IPS DF 19.7 (cell line): ENCODE measurements at places on chromosomes 13 and 19.

DNA sequence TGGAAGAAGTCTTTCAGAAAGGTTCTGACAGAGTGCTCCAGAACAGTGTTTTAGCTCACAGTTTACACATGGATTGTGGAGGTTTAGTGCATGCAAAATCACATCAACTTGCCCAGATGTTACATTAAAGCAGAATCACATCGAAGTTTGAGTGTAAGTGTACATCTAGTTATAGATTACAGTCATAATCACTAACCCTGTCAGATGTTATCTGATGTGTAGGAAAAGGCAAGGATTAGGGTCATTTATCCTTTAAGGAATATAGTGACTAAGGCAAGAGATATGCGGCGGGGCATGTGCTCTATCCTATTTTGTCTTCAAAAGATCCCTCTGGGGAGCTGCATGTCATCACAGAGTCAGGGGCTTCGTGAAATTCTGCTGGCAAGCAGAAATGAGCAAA lies 66.9 kb downstream of the CYSLTR2 start:
- no peak for DNase-seq

GRCh38 chr19:48394331-48395169 lies 1.1 kb downstream of the GRIN2D start:
- DNase-seq: no peak

DNA sequence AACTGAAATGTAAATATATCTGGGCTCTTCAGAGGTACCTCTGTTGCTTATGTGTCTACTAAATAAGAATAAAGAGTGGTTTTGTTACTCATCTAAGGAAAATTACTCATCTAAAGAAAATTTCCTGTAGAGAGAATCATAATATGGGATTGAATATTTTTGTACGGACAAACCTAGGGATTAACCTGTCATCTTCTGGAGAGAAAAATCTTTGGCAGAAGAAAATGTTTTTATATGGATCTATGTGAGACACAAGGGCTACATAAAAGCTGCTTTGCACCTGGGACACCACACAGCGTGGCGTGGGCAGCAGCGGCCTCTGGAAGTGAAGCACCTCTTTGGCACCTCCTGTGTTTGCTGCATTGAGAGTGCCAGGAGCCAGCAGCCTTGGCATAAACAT lies 242.9 kb upstream of the DACH1 start:
- DNase-seq: no peak

DNA sequence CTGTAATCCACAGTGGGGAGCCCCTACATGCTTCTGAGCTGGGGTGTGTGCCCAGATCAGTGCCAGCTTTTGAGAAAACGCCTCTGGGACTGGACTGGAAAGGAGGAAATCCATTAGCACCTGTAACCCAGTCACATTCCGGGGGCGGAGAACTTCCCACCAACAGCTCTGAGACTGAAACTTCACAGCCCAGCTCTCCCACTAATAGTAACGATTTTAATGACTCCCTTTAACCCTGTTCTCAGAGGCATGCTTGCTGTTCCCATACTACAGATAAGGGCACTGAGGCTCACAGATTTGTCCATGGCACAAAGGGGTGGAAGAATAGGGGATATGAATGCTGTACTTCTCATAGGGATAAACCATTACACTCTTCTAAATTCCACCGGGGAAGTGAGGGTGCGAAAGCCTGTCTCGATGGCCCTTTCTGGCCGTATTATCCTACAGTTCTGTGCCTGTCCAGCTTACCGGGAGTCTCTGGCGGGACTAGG lies 851 bp downstream of the FBXO46 start:
- no peak for DNase-seq

GRCh38 chr13:80145171-80145690 lies 195.7 kb downstream of the SPRY2 start:
- DNase-seq: no peak

DNA sequence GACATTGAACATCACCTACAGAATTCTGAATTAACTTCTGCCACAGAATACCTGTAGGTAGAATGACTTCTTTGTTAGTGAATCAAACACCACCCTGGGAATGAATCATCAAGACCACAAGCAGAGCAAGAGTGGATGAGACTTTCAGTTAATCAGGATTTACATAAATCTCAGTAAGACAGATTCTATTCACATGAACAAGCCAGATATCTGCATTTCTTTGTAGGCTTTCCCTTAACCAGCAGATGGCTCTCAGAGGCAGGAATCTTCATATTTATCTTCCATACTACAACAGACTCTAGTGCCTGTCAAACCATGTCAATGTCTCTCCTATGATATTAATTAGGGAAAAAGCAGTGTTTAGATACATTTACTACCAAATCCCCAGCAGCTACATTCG lies 412.1 kb downstream of the KLF12 start:
- DNase-seq: peak; percentile 45

DNA sequence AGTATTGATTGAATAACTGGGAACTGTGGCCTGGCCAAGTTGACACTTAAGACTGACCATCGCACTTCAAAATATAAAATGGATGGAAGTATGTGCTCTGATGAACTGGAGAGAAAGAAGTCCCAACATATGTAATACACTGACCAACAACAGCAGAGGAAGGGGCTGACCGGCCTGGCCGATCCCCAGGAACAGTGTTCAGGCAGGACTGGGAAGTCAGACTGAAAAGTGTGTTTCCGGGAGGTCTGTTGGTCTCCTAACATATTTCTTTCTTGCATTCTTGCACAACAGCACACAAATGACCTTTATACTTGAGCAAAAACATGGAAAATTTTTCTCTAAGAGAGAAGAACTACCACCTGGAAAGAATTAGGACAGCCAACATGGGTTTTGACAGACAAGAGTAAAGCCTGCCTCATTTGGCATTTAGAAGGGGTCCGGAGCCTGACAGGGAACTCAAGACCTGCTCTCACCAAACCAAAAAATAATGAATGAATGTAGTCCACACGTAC lies 297.8 kb downstream of the OXGR1 start:
- no peak for DNase-seq

DNA sequence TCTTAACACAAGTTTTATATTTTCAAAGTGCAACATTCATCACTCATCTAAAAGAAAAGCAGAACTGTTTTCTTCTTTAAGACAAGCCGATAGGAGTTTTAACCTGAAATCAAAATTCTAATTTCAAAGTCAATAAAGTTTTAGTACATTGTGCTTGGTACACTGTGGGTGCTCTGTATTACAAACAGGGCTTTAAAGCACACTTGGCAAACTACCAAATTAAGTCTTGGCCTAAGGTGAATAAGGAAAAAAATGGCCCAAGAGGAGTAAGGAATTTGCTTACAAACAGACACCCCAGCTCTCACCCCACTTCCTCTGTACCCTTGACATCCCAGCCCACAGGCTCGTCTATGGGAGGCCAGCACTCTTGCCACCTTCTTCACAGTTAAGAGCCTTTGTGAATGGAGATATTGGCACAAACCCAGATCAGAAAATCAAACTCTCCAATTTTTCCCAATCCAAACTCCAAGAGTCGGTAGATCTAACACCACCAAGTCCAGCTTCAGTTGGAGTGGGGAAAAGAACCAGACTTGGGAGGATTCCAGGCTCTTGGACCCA lies 66.0 kb downstream of the ABCC4 start:
- DNase-seq: no peak

- no peak for DNase-seq
Observed at GRCh38 chr19:17037966-17038500, 11.4 kb upstream of the CPAMD8 start.

GRCh38 chr13:46403851-46404732 lies 17.0 kb upstream of the RUBCNL start:
- no peak for DNase-seq

- no peak for DNase-seq
Observed at GRCh38 chr19:12224676-12225075, 61.8 kb downstream of the ZNF136 start.

DNA sequence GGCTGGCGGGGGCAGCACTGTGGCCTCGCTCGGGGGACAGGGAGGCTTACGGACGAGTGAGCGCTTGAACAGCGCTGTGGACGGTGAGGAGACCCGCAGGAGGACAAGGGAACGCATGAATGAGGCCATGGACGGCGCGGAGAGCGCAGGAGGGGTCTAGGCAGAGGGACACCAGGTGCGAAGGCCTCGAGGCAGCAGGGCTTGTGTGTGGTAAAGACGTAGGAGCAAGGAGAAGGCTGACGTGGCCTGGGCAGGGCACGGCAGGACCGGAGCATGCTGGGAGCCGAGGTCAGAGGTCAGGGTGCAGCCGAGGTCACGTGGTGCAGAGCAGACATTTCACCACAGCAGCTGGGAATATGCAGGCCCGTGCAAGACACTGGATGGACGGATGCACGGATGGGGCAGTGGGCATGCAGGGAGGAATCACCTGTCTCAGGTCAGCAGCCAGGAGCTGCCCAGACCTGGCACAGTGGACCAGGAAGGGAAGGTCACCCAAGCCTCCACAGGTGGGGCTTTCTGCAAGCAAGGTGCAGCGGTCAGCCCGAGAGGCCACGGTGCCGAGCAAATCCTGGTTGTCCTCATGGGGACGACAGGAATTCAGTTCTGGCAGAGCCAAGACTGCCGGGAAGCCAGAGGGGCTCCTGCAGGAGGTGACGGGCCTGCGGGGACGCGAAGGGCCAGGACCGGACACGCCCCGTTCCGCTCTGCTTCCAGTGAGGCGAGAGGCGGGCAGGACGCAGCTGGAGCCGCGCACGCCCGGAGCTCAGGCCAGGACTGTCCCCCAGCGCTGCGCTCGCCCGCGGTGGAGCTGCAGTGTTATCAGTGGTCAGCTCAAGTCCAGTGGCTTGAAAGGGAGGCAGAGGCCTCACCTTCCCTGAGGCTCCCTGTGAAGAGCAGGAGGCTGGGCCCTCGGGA lies 72.2 kb downstream of the RASA3 start:
- DNase-seq: no peak

DNA sequence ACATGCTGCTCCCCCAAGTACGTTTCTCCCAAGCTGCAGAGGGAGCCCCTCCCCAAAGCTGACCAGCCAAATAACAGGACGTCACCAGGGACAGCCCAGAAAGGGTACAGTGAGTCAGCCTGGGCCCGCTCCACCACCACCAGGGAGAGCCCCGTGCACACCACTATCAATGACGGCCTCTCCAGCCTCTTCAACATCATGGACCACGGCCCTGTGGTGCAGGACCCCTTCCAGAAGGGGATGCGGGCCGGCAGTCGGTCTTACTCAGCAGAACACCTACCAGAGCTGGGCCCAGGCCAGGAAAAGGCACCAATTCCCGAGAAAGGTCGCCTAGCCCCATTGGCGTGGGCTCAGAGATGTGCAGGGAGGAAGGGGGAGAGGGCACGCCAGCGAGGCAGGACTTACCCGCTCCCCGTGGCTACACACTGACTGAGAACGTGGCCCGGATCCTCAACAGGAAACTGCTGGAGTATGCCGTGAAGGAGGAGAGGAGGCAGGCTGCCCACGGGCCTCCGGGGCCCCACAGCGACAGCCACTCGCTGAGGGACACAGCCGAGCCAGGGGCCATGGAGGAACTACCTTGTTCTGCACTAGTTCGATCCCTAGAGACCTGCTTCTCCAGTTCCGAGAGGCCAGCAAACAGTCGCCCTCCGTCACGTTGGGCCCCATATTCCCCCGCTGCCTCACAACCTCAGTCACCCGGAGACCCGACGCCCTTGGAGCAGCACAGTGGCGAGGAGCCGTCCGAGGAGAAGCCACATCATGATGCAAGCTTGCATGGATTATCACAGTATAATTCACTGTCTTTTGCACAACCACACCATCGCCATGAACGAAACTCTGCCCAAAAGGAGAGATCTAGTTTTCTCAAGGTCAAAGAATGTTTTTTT lies 815.9 kb upstream of the KLHL1 start:
- DNase-seq: no peak

DNA sequence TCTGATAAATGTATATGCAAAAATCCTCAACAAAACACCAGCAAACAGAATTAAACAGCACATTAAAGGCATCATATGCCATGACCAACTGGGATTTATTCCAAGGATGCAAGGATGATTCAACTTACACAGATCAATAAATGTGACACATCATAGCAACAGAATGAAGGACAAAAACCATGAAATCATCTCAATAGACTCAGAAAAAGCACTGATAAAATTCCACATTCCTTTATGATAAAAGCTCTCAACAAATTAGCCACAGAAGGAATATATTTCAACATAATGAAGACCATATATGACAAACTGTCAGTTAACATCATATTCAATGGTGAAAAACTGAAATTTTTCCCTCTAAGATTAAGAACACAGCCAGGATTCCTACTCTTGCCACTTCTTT lies 691.6 kb downstream of the DIAPH3 start:
- DNase-seq: no peak

DNA sequence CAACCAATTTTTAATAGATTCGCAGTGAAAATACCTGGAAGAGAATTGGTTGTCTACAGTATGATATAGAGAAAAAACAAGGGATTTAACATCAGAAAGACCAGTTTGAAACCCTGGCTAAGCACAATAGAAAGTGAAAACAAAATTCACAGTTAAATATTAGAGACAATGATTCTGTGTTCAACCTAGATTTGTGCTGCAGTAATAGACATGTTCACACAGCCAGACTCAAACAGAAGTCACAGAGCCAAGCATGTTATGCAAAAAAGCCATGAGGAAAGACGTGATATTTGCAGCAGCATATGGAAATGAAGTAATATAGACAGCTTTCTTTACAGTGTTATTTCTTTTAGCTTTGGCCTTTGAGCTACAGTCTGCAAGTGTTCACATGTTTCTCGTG lies 48.1 kb downstream of the SCEL start:
- no peak for DNase-seq

DNA sequence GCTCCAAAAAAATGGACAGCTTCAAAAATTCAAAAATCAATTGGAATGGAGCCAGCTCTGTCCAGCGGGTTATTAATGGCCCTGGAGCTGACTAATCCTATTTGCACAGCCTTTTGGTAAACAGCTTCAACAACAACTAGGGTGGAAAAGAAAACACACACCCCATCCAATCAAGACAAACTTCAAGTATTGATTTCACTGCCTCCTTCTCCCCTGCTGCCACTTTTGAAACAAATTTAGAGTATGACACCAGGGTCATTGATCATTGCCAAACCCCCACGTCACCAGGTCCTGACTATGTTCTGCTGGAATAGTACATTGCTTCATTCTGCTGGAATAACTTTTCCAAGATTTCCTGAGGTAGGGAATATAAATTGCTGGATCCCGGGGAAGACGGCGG lies 56.8 kb upstream of the GTF3A start:
- DNase-seq: no peak

- DNase-seq: no peak
Observed at GRCh38 chr13:18952225-18953016, 229.2 kb downstream of the TUBA3C start.

GRCh38 chr13:50645092-50645491 lies 198.4 kb downstream of the DLEU7 start:
- no peak for DNase-seq

DNA sequence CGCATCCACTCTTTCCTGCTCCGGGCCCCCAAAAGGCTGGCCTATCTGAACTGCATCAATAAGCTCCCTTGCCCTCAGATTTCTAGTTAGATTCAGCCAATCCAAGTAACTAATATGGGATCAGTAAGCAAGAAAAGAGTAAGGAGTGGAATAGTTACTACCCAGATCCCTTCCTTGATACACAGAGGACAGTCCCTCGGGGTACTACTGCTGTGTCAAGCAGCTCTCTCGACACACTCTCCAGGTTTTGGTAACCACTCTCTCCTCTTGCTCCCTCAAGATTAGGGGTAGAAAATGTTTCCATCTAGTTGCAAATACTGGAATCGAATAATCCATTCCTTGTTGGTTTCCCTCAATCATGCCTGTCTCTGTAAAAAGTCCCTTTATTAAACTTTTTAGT lies 65.4 kb downstream of the UGGT2 start:
- no peak for DNase-seq

- DNase-seq: no peak
Observed at GRCh38 chr13:78680576-78681350, 21.8 kb upstream of the OBI1 start.

- no peak for DNase-seq
Observed at GRCh38 chr19:57034544-57034943, 85.2 kb upstream of the USP29 start.

GRCh38 chr19:35717665-35718344 lies at the start of gene KMT2B:
Gene KMT2B, plus strand, starts transcription at chr19:35718003. Its CDS starts 16 bp downstream, at chr19:35718019.
- DNase-seq: no peak
